ENCODE measurements at places on chromosomes 12 and 14.

DNA sequence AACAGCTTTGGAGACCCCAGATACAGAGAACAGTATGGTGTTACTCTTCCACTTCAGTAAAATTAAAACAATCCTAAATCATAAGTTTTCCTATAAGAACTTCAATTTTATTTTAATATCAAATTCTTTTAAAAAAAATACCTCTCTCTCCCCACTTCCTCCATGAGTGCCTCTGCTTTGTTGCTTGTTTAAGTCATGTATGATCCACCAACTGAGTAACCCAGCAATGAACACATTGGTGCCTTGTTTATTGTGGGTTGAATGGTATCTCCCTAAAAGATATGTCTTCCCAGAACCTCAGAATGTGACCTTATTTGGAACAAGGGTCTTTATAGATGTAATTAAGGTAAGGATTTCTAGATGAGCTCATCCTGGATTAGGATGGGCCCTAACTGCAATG, 143.5 kb upstream of the EGLN3 start:
- no peak for DNase-seq

GRCh38 chr14:86050072-86050683, 520.2 kb downstream of the FLRT2 start:
- no peak for DNase-seq

DNA sequence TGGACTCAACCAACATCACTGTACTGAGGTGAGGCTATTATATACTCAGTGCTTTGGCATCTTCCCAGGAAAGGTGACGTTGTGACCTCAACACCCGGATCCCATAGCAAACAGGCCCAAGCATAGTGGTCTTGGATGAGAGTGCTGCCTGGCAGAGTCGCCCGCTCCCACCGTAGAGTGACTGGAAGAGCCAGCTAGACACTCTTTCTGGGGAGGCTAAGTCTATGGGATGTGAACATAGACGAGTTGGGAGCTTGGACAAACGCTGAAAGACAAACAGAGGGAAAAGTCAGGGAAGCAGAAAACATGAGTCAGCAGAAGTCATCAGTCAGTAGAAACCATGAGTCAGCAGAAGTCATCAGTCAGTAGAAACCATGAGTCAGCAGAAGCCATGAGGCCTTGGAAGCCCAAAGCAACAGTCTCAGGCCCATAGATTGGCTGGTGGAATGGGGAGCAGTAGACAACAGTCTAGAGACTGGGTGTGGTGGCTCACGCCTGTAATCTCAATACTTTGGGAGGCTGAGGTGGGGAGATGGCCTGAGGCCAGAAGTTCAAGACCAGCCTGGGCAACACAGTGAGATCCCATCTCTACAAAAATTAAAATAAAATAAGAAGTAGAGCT, 66.4 kb upstream of the MAP1LC3B2 start:
- DNase-seq: no peak

DNA sequence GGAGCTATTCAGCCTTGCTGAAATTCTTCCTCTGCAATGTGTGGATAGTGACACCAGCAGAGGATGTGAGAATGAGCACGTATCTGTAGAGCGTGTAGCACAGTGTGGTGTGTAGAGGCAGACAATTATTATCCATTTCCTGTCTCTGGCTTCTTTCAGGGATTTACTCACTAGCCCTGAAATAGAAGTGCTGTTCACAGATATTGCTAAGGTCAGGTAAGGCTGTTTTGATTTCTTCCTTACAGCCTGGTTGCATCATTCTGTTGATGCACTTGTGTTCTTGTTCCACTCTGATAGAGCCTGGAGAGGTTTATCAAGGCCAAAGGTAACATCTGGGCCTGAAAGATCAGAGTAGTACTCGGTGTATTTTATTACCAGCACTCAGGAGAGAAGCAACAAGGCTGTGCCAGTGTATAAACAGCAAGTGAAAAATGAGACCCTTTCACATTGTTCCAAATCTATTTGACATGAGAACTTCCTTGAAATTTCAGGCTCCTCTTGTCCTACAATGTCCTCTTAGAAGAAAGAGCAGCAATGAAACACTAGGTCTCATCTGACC, 16.7 kb downstream of the ARG2 start:
- no peak for DNase-seq

- DNase-seq: no peak
Measured at GRCh38 chr12:88308825-88309224, 166.7 kb downstream of the TMTC3 start.

DNA sequence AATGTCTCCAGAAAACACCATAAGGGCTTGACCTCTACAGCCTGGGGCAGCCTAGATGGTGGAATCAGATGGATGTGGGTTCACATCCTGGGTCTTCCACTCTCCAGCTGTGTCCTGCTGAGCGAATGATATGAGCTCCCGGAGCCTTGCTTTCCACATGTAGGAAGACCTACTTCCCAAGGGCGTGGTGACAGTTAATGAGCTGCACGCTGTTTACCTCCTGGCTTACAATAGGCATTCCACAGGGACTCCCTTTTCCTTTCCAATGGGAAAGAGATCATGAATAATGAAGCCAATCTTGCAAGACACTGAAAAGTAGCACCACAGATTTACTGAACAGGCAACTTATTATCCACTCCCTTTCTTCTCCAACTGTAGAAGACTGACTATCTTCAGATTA, 46.1 kb downstream of the TMTC1 start:
- no peak for DNase-seq

- no peak for DNase-seq
Measured at GRCh38 chr12:11040162-11040561, 9.0 kb upstream of the TAS2R31 start.

DNA sequence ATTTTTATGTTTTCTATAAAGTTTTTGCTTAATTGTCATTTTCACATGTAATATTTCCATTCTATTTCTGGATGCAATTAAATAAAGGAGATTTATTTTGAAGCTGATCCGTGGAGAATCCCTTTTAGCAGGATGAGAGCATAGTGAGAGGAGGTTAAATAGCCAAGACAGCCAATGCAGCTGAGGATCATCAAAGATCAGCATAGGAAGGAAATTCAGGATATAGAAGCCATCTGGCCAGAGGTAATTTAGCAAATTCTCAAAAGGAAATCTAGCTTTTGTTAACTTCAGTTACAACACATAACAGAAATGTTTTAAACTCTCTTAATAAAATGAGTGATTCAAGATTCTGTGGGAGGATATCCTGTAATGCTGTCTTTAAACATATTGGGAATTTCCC, 122.8 kb upstream of the PDE3A start:
- DNase-seq: no peak

GRCh38 chr12:104352106-104352713, 48.7 kb downstream of the EID3 start:
- no peak for DNase-seq

GRCh38 chr14:32004300-32004699, 72.8 kb upstream of the ARHGAP5 start:
- DNase-seq: no peak

GRCh38 chr12:4251216-4251891, 22.2 kb upstream of the CCND2 start:
- no peak for DNase-seq

GRCh38 chr12:62737188-62737587, 197.8 kb downstream of the PPM1H start:
- no peak for DNase-seq
